ENCODE measurements at places on chromosomes 2 and 18. TPM values are rescaled to one million over a fixed set of nuclear protein-coding genes. Genes with fewer than 3 reads are reported as not detected.

C2orf68 gene
- 57.6 TPM for total RNA-seq

SNRNP27 gene
- 30.4 TPM for total RNA-seq

PRLH gene
- total RNA-seq = not detected

ANKRD12 gene
- total RNA-seq = 46.5 TPM

C2orf72 gene
- 3.0 TPM for total RNA-seq

NAT8 gene
- 12.0 TPM for total RNA-seq

TMEFF2 gene
- total RNA-seq = 7.0 TPM

MAP3K19 gene
- 0.12 TPM for total RNA-seq
